ENCODE measurements at places on chromosomes 2 and 18.

DNA sequence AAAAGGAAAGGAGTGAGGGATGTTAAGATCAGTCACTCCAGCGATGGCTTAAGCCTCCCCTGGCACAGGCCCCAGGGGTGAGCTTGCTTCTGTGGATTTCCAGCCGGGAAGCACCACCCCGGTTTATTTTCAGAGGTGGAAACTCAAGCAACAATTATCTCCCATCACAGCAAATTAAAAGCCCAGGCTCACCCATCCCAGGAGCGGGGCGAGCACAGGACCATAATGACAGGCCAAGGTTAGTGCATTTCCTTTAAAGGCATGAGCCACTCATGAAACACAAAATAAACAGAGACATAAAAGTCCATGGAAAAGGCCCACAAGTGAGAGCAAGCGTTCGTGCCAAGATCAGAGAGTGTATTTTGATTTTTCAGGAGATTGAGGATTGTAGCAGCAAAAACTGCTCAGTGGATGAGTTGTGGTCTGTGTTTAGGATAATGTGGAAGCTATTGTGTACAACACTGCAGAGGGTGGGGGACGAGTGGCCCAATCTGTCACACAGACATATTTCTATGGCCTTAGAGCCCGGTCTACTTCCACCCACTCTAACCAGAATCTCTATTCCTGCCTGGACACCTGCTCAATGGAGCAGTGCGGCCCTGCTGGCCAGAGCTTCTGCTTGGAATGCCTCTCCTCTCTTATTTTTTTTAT, 111.4 kb upstream of the CDC42EP3 start:
- no peak for DNase-seq

DNA sequence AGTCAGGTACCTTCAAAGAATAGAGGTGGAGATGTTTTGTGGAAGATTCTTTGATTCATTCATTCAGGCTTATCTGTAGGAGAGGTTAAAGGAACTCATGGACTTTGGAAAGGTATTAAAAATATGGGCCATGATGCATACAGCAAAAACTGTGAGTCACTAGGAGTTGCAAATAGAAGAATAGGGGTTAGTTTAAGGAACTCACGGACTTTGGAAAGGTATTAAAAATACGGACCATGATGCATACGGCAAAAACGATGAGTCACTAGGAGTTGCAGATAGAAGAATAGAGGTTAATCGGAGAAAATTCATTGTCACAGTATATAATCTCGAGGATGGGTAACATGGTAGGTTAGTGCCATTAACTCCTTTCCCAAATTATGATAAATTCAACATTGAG, 41.2 kb downstream of the SLC9A2 start:
- DNase-seq = no peak

- DNase-seq = no peak
These were observed 293.7 kb downstream of the BCL11A start for GRCh38 chr2:60259781-60260180.

GRCh38 chr18:74376523-74376922, 60.9 kb downstream of the C18orf63 start:
- peak; percentile 32 for DNase-seq

DNA sequence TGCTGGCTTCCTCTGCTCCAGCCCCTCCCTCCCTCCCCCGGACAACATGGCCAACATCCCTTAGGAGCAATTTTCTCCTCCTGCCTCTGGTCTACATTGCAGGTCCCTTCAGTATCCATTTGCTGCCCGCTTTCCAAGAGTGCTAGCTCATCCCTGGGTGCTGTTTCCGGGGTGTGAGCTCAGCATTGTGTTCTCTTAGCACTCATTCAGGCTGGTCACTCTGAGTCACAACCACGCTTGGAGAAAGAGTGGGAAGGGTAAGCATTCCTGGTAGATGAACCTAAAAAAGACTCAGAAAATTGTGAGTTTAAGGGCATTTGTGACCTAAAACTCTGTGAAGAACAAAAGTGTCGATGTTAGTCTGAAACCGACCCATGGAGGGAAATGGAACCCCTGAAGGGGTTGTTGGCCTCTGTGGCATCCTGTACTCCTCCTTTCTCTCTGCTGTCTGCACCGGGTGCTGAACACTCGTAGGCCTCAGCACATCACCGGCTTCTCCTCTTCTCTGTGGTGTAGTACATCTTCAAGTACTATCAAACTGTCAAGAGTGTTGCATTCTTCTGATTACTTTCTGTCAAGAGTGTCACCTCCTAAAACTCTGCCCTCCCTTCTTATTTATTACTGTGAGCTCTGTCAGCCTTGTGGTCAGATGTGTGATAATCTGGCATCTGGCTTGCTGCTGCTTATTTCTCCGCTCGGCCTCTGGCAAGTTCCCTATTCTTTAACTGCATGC, 73.0 kb downstream of the CTNNA2 start:
- no peak for DNase-seq

- DNase-seq = no peak
These were observed 86.0 kb upstream of the ATG16L1 start for GRCh38 chr2:233165543-233165894.

- no peak for DNase-seq
These were observed 139.3 kb upstream of the ID2 start for GRCh38 chr2:8542381-8543059.

GRCh38 chr18:47731276-47731675, 199.2 kb downstream of the SMAD2 start:
- no peak for DNase-seq

DNA sequence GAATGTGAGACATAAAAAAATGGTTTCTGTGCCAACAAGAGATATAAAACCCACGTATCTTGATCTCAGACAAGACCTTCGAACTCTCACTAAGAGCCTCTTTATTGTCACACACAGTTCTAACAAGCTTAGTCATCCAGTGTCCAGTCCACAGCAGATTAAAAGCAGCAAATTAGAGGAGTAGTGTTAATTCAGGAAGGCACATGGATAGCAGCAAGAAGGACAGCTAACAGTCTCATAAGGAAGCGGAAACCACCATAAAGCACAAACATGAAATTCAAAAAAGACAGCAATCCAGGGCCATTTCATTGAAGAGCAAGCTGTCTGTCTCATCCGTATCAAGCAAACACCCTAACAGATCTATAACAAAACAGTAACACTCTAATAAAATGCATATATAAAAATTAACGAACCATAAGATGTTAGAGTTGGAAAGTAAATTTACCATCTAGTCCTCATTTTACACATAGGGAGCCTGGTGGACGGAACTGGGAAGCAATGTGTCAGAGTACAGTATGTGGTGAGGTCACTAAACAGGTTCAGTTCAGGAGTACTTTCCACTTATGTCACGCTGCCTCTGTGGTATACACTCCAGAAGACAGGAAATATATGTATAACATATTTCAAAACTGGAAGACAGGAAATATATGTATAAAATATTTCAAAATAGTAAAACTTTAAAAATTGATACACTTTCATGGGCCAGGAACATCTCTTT, 18.3 kb downstream of the AAK1 start:
- no peak for DNase-seq

DNA sequence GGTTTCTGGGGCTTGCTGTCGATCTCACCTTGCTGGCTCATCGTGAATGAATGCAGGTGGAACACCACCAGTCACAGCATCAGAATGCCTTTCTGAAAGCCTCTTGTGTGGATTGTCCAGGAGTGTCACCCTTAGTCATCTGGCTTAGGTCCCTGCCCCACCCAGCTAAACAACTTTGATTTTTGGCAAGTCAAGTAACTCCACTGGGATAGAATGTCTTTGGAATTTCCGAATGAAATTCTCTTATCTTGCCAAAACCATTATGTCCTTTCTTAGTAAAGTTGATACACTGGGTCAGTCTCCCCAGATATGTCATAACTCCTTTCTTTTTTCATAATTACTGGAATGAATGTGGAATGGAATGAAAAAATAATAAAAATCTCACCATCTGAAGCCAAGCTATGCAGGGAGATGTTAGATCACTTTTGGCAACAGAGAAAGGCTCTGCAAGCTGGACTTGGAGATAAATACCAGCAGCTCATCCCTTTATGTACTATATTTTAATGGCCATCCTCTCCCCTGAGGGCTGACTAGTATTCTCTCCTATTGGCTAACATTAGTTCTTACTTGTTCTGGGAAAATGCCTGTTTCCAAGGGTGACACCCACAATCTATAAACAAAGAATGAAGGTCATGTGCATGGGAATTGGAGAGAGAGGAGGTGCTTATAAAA, 35.4 kb downstream of the INSIG2 start:
- no peak for DNase-seq

GRCh38 chr18:22932885-22933205, 283 bp upstream of the RBBP8 start:
- DNase-seq = no peak

DNA sequence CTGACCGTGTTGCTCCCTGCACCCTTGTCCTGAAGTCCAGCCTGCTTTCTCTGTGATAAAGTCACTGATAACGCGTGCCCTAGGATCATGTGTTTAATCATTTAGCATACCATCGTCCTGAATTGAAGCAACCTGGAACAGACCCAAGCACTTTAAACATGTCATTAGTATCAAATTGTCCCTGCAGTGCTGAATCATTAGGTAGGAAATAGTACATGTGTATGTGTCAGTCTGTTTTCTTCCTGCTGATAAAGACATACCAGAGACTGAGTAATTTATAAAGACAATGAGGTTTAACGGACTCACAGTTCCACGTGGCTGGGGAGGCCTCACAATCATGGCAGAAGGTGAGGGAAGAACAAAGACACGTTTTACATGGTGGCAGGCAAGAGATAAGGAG, 2.8 kb downstream of the ASB18 start:
- no peak for DNase-seq

DNA sequence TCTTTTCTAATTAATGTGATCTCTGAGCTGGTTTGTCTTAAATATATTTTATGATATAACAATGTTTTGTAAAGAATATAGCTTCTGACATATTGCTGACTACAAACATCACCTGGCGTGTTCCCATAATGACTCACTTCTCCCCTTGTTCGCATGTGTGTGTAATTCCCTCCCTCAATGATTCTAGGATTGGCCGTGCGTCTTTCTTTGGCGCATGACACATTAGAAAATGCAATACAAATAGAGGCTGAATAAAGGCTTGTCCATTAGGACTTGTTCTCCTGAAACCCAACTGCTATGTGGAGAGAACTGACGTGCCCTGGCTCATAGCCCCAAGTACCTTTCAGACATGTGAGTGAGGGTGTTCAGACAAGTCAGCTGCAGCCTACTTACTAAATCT, 159.7 kb upstream of the CDH20 start:
- no peak for DNase-seq

DNA sequence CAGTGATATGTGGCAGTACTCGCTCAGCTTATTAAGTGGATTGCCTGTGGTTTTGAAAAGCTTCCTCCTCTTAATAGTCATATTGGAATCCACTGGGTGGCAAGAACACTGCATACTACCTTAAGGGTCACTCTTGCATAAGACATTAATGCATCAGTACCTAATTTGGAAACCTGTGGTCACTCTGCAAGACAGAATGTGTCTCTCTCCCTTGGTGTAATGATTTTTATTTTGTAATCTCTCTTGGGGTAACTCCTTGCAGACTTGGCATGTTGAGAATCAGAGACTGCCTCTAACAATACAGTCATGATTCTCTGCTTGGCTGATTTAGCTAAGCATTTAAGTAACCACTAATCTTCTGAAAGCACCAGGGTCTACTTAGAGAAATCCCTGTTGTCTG, 33.0 kb upstream of the IER3IP1 start:
- no peak for DNase-seq

DNA sequence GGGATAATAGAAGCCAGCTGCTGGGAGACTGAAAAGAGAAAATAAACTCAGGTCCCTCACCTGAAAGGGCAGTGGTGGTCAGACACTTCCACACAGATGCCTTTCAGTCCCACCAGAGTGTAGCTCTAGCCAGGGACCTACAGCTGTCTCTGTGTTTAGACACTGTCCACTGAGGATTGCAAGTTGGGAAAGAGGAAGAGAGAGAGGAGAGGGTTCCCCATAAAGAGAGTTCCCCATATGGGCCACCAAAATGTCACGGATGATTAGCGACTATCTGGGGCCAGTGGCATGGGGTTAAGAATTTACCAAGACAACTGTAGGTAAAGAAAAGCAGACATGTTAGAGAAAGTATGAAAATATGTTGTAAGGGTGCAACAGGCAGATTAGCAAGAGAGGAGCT, 36.7 kb upstream of the SKA1 start:
- no peak for DNase-seq

GRCh38 chr2:136932700-136933099, 167.4 kb downstream of the THSD7B start:
- DNase-seq = no peak

- peak; percentile 82 for DNase-seq
These were observed 85.3 kb downstream of the CDC42EP3 start for GRCh38 chr2:37585982-37586621.

GRCh38 chr2:181772334-181772733, 92.0 kb upstream of the NEUROD1 start:
- no peak for DNase-seq

All from activated CD8-positive, alpha-beta memory T cell treated with anti-CD3 and anti-CD28 coated beads, Interleukin-2, amount 10 ng/mL, durations not matched to agents 7 days and 5 days (primary cell).